ENCODE measurements at places on chromosomes 7 and 10.
A peak's percentile ranks its signal among the peaks of the same experiment; 100 is the strongest.

GRCh38 chr7:117688126-117688525 is 185.1 kb downstream of the CTTNBP2 start:
- DNase-seq, result no peak

GRCh38 chr7:137878333-137878961 is 31.7 kb upstream of the DGKI start:
- DNase-seq, result no peak

- no peak for DNase-seq
Observed at GRCh38 chr10:5419466-5420094, 7.2 kb downstream of the NET1 start.

- DNase-seq, result no peak
Observed at GRCh38 chr7:101332026-101332425, 10.4 kb upstream of the IFT22 start.

DNA sequence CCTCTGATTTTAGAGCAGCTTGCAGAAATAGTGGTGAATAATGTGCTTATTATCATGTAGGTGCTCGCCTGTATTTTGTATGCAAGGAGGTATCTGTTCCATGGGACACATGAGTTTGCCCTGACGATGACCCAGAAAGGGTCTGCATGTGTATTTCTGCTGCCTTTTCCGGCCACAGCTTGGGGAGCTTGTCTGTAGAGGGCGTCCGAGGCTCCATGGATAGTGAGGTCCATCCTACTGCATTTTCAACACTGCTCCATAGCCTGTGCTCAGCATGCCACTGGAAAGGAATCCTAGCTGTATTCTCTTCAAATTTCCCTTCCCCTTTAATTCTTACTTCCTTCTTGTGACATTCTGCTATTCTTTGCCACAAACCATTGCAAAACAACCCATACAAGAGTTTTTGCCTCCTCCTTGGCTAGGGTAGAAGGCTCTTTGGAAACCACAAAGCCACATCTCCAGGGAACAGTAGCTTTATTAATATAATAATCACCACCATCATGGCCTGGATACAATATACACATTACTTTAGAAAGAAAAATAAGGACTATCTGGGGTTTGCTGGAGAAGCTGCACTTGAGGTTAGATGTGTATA is 127.7 kb downstream of the DYNC1I1 start:
- no peak for DNase-seq

GRCh38 chr7:70579397-70580097 is 552.4 kb upstream of the GALNT17 start:
- DNase-seq, result no peak

DNA sequence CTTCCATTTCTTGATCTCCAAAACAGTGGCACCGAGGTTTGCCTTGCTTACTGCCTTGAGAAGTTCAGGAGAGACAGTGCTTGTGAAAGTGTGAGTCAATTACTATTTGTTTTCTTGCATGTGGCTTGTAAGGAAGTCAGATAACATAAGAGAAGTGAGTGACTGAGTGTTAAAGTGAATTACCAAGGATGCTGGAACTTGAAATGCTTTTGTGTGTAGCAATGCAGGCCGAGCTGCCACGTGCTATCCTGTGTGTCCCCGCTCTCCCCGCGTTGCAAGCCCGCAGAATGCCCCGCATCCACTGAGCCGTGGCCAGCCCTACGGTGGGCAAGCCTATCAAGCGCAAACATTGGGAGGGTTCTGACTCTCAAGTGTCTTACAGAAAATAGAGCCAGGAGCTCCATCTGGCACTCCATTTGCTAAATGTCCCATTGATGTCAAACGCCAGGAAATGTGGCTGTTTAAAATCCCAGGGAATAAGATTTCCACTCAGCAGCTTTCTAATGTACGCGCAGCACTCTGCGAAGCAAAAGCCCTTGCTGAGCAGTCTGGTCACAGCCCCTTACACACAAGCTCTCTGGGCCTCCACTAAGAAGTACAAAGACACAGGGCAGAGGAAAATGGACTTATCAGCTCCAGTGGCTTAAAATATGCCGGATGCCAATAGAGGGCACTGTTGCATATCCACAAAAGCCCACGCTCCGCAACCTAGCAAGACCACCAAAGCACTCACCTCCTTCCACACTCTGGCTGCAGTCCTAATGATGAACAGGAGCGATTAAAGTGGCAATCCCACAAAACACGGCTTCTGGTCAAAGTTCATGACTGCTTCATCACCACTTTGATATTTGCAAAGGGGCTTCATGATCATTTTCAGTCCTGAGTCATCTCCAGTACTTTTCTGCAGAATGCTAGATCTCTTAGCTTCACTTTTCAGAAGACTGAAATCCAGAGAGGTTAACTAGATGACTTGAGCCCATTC is 158.0 kb upstream of the ITGB1 start:
- DNase-seq, result peak; percentile 36

Measured in dermis microvascular lymphatic vessel endothelial cell (primary cell).